ENCODE measurements at places on chromosomes 2 and 18.

GRCh38 chr18:77397617-77398016, 148.0 kb downstream of the GALR1 start:
- no peak for DNase-seq

- no peak for DNase-seq
These were observed 32.1 kb upstream of the MYO3B start for GRCh38 chr2:170145675-170146432.

DNA sequence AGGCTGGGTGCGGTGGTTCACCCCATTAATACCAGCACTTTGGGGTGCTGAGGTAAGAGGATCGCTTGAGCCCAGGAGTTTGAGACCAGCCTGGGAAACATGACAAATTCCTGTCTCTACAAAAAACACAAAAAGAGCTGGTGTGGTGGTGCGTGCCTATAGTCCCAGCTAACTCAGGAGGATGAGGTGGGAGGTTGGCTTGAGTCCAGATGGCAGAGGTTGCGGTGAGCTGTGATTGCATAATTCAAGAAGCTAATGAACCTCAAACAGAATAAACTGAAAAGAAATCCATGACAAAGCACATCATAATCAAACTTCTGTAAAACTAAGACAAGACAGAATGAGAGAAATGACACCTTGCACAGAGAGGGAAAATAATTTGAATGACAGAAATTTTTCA, 54.8 kb downstream of the SEMA4F start:
- DNase-seq = no peak

GRCh38 chr18:25710981-25711380, 359.0 kb upstream of the ZNF521 start:
- no peak for DNase-seq

GRCh38 chr2:187552381-187552780, 1.9 kb downstream of the TFPI start:
- DNase-seq = no peak

DNA sequence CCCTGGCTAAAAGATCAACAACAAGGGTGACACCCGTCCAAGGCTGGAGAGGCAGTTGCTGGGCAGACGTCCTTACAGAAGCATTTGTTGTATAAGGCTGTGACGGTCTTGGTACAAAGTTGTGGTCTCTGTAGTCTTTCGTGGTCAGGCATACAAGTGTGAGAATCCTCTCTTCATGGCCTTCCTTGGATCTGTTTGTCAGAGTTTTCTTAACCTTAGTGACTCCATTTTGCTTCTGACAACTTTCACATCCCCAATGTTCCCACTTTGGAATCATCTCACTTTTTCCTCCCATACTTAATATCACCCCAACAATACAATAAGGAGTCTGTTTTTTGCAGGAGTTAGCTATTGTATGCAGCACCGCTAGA, 72.7 kb upstream of the ZCCHC2 start:
- no peak for DNase-seq

DNA sequence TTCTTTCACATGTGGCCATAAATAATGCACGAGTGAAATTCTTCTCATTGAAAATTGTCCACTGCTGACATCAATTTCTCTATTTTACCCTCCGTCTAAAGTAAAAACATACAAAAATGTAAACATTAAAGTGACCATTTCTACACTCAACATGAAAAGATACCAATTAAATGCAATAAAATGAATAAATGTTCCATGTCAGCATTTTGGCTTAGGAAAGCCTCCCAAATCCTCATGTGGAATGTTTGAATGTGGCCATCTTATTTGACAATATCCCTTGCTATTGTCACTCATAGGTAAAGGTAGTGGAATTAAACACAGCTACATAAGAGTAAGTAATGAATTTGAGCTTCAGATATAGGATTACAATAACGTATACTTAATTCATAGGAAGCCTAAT, 60.8 kb downstream of the ZNF521 start:
- no peak for DNase-seq

DNA sequence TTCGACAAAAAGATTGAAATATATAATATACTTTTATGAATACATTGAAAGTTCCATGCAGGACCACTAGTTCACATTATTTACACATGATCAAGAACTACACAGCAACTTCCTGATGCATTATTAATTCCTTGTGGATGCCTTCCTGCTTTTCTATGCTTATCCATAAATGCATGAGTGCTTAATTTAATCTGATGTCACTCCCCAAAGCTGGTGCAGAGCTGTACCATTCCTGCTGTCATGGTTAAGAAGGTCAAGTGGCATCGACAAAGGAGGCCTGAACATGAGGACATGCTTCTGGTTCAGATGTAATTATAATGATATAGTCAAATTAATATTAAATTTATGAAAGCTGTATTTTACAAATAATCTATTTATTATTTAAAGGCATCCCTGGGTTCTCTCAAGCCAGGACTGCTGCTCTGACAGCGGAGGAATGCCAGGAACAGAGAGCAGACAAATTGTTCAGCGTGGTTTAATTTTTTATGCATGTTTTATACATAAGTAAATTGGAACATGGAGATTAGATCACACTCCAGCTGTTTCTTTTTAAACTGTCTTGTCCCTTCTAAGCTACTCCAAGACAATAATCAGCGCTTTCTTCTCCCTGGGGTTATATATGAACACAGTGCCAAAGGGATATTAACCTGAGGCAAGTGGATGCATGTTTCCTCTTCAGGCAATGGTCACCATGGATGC, 307.3 kb upstream of the CNTNAP5 start:
- no peak for DNase-seq

- DNase-seq = no peak
These were observed 736.5 kb downstream of the EPHA4 start for GRCh38 chr2:220835583-220835982.

- DNase-seq = no peak
These were observed 12.1 kb downstream of the TTL start for GRCh38 chr2:112493858-112494648.

DNA sequence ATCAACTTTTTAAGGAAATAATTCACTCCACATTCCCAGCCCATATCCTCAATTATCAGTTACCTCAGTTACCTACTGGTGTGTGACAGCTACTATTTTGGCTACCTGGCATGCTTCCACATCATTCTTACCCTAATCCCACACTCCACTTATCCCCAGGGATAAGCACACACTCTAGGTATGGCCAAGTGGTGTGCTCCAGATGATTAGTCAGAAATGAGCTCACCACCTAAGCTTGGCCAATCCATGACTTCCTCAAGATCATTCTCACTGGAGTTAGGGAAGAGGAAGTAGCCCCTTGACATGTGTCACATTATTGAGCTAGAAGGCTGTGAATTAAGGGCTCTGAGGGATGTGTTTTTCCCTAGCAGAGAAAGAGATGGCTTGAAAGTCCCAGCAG, 20.9 kb upstream of the SMAD4 start:
- no peak for DNase-seq

- no peak for DNase-seq
These were observed 104.4 kb downstream of the RGPD3 start for GRCh38 chr2:106363791-106364190.
